ENCODE measurements at places on chromosomes 2 and 18.

GRCh38 chr2:225429717-225430116 lies 30.2 kb downstream of the NYAP2 start:
- peak; percentile 87 for DNase-seq

DNA sequence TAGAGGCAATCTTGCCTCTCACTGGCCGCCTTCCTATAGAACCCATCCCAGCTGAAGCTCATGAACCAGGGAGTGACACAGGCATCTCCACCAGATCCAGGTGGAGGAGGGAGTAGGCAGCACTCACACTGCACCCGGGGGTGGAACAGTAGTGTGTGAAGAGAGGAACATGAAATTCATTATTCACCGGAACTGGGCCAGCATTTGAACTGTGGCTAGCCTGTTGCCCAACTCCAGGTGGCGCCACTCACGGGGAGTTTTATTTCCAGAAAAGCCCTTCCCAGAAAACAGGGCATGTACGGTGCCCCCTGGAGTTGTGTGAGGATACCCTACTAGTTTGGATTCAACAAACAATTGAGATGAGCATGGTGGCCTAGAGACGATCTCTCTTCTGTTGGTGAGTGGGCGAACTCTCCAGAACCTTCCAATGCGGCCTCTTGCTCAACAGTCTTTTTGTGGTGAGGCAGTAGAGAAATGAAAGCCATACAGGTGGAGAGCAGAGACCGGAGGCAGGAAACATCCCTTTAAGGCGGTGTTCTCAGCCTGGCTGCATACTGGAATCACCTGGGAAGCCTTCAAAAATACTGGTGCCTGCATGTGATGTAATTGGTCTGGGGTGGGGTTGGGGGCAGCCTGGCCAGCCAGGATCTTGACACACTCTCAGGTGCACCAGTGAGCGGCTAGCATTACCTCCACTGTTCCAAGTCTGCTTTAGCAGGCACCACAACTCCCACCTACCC lies 73.5 kb upstream of the NEDD4L start:
- no peak for DNase-seq

GRCh38 chr2:112688086-112688880 lies 32.5 kb upstream of the NT5DC4 start:
- DNase-seq, result no peak

- no peak for DNase-seq
Observed at GRCh38 chr18:54020966-54021365, 203.5 kb downstream of the MBD2 start.

DNA sequence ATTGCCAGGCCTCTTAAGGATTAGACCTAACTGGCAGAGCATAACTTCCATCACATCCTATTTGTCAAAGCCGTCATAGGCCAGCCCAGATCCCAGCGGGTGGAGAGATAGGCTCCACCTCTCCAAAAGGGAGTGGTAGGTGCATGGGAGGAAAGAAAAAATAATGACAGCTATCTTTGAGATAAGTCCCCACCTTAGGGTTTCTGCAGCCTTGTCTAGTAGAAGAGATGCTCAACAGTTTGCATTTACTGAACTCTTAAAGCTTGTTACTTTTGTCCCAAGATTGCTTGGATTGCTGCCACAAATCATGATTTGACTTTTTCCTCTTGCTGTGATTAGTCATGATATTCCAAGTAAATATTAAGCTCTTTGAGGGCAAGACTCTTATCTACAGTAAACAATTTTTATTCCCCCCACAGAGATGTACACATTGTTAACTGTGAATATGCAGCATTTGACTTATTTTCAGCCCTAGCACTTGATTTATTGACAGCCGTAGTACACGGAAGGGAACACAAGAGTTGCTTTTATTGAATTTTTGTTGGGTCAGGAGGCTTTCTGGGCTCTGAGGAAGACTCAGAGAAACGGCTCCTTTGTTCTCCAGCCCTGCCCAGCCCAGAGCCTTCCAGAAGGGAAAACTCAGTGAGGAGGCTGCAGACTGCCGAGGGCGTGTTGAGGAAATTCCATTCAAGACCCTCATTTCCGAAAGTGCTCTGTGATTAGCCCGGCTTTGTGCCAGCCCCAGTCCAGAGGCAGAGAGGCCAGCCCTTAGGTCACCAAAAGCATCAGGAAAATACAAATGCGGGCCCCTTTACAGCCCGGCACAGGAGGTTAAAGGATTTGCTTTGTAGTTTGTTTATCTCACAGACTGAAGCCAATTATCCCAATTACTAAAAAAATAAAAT lies 75.5 kb upstream of the ZNF532 start:
- DNase-seq, result peak; percentile 74

GRCh38 chr18:12264864-12265263 lies 10.7 kb downstream of the CIDEA start:
- no peak for DNase-seq

GRCh38 chr18:11839556-11839955 lies 11.7 kb upstream of the CHMP1B start:
- peak; percentile 24 for DNase-seq

DNA sequence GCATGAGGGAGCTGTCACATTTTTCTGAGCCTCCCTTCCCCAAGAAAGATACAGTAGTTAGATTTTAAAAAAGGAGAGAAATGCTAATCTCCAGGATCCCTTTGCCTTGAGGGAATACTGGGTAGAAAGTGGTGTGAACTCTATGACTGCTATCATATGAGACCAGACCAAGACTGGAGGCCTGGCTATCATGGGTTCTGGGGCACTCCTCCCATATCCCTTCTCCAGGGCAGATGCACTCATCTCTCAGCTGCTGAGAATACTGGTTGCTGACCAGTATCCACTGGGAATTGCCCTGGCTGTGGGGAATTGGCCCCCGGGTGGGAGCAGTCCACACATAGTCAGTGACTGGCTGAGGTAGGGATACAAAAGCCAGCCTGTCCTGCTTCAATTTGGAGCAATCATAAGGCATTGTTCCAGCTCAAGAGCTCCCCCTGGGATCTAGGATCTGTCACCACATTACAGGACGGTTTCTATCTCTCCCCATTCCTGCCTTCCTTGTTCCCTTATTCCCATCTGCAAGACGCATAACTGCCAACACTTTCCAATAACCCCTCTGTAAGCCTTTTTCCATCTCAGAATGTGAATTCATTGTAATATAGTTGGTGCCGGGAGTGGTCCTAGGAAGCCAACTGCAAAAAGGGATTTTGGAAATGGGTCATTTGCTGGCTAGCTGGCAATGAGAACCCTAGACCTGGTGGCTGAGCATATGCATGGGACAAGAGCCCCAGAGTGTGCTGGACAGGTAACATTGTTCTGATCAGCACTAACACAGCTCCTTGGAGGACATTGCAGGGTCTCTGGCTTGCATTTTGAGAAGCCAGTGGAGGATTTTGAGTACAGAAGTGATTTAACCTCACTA lies 35.4 kb upstream of the REEP1 start:
- peak; percentile 44 for DNase-seq

DNA sequence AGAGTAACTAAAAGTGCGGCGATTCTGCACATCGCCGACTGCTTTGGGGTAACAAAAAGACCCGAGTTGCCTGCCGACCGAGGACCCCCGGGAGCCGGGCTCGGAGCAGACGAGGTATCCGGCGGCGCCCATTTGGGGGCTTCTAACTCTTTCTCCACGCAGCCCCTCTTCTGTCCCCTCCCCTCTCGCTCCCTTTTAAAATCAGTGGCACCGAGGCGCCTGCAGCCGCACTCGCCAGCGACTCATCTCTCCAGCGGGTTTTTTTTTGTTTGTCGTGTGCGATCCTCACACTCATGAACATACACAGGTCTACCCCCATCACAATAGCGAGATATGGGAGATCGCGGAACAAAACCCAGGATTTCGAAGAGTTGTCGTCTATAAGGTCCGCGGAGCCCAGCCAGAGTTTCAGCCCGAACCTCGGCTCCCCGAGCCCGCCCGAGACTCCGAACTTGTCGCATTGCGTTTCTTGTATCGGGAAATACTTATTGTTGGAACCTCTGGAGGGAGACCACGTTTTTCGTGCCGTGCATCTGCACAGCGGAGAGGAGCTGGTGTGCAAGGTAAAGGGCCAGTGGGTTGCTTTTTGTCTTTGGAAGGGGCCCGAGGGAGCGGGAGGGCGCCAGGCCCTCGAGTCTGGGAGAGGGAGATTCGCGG lies 1.4 kb downstream of the TRIB2 start:
- no peak for DNase-seq

GRCh38 chr2:20072436-20073158 lies 21.2 kb upstream of the LAPTM4A start:
- no peak for DNase-seq

- DNase-seq, result no peak
Observed at GRCh38 chr2:146873056-146873455, 971.8 kb upstream of the ACVR2A start.
